ENCODE measurements at places on chromosomes 16 and 17.

GRCh38 chr17:47728214-47728877 lies 4.7 kb upstream of the TBX21 start:
- no peak for DNase-seq

- DNase-seq, result no peak
Observed at GRCh38 chr16:354971-355461, 2.5 kb upstream of the AXIN1 start.

DNA sequence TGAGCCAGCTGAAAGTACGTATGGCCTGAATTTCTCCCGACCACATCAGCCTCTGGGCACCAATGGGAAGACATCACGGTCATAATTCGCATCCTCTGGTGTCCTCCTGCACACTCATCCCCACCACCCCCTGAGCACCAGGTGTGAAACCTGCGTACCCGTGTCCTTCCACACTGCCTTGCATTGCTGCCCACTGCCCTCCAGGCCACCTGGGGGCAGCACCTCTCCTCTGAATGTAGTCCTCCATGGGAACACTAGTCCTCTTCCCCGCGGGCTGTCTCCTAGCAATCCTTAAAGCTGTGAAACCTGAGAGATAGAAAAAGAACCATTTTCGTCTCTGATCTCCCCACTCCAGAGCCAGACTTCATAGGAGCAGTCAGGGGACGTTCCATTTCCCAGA lies 125.5 kb downstream of the ZNF18 start:
- DNase-seq, result no peak

- no peak for DNase-seq
Observed at GRCh38 chr16:48788475-48788874, 178.5 kb upstream of the N4BP1 start.

GRCh38 chr17:43006639-43007551 lies at the start of gene IFI35:
IFI35 (plus strand) TSS chr17:43006784; CDS start chr17:43006948, 164 bp downstream.
- DNase-seq, result peak; percentile 77

GRCh38 chr16:22370038-22370820 lies 4.2 kb downstream of the CDR2 start:
- no peak for DNase-seq

DNA sequence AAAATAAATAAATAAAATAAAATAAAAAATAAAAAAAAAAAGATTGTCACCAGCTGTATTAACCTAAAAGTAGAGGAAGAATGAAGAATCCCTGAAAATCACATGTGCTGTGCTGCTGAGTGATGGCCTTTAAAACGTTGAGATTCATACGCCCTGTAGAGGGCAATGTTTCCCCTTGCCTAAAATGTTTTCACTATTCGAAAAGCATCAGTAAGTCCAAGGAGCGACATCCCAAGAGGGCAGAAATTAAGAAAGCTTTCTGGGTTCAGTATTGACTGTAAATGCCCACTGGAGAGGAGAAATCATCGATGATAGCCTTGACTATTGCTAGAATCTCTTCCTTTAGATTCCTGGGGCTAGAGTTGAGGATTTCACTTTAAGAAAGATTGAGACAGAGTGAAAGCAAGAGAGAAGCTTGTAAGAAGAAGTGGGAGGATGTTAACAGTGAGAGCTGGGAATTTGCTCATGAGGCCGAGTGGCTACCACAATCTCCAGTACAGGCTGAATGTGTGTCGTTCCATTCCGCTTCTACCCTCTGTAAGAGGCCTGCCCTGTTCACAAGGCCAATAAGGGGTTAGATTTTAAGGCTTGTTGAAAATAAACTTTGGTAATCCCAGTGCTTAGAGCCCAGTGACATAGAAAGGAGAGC lies 170.8 kb upstream of the FAM20A start:
- DNase-seq, result no peak

DNA sequence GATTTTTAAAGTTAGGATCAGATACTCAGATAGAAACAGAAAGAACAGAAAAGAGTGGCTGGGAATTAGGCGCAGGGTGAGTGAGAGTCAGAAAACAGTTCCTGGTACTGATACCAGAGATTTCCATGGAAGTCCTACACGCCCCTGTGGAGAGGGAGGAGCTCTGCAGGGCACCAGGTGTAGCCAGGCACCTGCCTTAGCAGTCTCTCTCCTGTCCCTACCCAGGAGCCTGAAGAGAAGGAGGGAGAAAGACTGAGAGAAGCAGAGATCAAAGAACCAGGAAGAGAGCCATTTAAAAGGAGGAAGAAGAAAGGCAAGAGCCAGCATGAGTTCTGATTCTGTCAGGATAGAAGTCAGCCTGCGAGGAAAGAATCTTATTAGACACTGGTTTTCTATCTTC lies 65.0 kb downstream of the CBLN1 start:
- no peak for DNase-seq

- DNase-seq, result no peak
Observed at GRCh38 chr17:82748756-82749155, 3.1 kb upstream of the TBCD start.

DNA sequence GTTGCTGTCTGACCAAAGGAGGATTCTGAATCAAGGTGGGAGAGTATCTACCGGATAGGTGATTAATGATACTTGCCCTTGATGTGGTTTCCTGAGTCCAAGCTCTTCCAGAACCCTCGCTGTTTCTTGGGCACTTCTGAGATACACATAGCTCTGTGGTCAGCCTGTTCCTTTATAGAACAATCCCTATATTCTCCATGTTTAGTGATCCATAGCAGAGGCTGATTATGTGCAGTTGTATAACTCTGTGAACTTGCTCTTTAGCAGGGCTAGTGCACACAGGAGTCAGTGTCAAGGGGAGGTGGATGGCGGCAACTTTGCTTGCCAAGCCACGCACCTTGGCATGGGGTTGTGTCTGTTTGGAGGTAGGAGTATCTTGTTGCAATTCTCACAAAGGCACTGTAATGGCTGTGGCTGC lies 36.1 kb downstream of the ARL4D start:
- no peak for DNase-seq

GRCh38 chr17:64320613-64321553 lies 57.8 kb upstream of the TEX2 start:
- peak; percentile 50 for DNase-seq

GRCh38 chr16:62254847-62255246 lies 218.6 kb upstream of the CDH8 start:
- no peak for DNase-seq
